Pancreas (tissue), 10 donors: ENCODE measurements at places on chromosomes 2 and 18. TPM values are rescaled to one million over a fixed set of nuclear protein-coding genes. Genes with fewer than 3 reads are reported as not detected.

- no peak for DNase-seq
Observed at GRCh38 chr2:43196768-43197587, 29.4 kb downstream of the ZFP36L2 start.

Gene FRZB
- polyA plus RNA-seq: 0.87 TPM

Gene LYPD6B
- polyA plus RNA-seq: 8.1 TPM

Gene FBXO15
- 1.3 TPM for polyA plus RNA-seq

- no peak for DNase-seq
Observed at GRCh38 chr2:47272905-47273758, 118.0 kb upstream of the STPG4 start.

DNA sequence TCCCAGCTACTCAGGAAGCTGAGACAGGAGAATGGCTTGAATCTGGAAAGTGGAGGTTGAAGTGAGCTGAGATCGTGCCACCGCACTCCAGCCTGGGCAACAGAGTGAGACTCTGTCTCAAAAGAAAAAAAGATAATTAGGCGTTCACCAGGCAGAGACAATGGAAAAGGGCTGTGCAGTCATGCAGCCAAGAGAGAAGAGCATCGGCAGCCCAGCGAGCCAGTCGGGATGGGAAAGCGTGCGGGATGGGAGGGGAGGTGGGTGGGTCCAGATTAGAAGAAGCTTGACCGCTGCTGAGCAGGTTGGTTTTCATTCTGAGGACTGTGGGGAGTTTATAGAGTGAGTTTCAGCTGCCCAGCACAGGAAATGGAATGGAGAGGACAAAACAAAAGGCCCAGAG, 15.0 kb upstream of the CYS1 start:
- DNase-seq: no peak

DNA sequence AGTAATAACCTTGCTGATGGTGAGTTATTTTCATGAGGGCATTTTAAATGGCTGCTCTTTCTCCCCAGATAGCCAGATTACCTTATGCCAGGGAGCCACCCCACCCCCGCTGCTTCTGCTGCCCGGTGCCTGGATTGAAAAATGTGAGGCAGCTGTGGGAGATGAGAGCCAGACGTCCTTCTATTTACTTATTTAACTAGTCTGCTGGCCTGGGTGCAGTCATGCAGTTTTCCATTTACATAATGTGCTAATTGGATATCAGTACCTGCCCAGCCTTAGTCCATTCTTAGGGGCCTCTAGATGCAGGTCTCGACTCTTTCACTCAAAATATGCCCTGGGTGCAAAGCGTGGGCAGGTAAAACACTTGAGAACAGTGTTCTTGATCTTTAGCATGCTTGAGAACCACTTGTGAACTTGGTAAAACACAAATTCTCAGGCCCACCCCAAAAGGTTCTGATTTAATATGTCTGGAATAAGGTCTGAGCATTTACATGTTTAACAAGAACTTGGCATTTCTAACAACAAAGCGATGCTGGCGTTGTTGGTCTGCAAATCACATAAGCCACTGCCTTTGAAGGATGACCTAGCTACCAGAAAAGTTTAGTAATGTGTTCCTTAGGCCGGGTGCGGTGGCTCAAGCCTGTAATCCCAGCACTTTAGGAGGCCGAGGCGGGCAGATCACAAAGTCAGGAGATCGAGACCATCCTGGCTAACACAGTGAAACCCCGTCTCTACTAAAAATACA, 154.3 kb downstream of the NRP2 start:
- peak; percentile 11 for DNase-seq

Gene SLC23A3
- 3.0 TPM for polyA plus RNA-seq

DNA sequence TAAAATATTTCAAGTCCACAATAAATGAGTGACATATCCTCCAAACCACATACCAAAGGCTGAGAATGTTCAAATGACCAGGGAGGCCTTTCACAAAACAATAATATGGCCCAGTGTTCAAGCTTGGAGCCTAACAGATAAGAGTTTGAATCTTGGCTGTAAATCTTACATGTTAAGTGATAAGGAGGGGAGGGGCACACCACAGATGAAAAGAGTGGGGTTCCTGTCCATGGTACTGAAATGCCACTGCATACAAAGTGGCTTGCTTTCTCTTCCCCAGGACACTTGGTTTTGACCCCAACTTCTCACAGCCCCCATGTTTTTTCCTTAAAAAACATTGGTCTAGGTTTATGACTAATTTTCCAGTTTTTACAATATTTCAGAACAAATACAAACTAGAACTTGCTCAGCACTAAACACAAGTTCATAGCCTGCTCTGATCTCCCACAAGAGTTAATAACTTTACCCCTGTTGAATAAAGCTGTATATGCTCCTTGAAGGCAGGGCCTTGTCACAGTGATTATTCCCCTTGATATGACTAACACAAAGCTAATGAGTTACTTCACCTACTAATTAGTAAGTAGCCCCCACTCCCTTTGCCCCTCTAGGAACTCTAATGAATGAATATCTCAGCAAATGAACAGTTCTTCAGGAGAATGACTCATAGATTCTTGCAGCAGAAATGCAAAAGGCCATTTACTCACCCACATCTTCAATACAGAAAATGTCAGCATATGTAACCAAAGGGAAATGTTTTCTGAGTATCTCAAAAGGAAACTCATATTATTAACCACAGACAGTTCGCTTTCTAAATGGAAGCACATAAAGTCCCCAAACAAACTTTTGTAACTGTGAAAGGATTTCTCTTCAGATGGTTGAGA, 142.2 kb downstream of the SATB2 start:
- DNase-seq: no peak

- no peak for DNase-seq
Observed at GRCh38 chr18:29560270-29560669, 1383.3 kb upstream of the CDH2 start.

Gene MDH1B
- polyA plus RNA-seq: 0.95 TPM

DNA sequence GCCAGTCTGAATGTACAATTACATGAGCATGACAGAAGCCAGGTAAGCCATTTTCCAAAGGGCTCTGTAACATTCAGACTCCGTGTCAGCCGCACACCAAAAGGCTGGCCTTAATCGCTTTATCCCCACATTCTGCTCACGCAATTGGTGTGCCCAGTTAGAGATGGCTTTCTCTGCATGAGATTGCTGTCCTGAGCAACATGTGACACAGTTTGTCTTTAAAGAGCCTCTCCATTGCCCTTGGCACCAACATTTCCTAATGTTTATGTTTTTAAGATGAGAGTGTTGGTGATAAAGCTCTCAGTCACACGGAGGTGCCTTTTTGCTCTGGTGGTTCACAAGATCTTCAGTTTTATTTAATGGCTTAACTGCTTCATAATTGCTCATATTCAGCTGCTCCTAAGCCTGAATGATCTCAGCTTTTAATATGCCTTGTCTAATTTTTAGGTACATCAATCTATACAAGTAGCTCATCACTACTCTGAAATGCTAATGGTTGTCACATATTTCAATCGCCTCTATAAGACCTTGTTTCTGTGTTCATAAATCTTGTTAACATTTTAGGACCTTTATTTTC, 164.8 kb upstream of the ACVR2A start:
- DNase-seq: no peak

- no peak for DNase-seq
Observed at GRCh38 chr2:207987025-207987716, 38.2 kb downstream of the PLEKHM3 start.

DNA sequence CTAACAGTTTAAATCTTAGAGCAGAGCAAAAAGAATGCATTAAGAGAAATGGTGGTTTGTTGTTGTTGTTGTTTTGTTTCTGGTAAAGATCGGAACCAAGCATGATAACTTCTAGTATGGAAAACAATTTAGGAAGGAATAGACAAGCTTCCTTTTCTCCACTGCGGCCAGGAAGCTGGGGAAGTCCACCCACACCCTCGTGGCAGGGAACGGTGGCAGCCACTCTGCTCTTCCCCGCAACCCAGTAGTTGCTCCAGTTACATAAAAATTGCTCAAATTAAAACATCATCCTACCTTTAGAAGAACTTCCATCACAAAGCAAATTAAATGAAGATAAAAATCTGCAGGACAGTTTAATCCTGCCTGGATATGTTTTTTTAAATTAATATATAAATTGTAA, 113.0 kb downstream of the RBMS1 start:
- no peak for DNase-seq

- DNase-seq: peak; percentile 54
Observed at GRCh38 chr2:239299218-239299939, 101.4 kb downstream of the HDAC4 start.

DNA sequence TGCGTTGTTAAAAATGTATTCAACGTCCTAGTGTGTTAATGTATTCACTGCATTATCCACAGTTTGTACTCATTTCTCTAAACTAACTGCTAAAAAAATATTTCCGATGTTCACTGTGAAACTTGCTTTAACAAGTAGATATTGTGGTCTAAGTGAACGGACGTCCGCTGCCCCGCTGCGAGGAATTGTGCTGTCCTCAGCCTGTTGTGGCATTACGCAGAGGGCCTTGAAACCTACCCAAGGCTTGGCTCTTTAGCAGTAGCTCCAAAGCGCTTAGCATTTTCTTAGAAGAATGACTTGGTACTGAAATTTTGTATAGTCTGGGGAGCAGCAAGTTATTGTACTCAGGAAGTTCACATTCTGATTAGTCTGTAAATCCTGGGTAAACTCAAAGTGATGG, 136.5 kb upstream of the SP5 start:
- no peak for DNase-seq

- DNase-seq: no peak
Observed at GRCh38 chr2:241224018-241224850, 35.8 kb downstream of the ANO7 start.
